ENCODE measurements at places on chromosomes 5 and 9. TPM values are rescaled to one million over a fixed set of nuclear protein-coding genes. Genes with fewer than 3 reads are reported as not detected.

DNA sequence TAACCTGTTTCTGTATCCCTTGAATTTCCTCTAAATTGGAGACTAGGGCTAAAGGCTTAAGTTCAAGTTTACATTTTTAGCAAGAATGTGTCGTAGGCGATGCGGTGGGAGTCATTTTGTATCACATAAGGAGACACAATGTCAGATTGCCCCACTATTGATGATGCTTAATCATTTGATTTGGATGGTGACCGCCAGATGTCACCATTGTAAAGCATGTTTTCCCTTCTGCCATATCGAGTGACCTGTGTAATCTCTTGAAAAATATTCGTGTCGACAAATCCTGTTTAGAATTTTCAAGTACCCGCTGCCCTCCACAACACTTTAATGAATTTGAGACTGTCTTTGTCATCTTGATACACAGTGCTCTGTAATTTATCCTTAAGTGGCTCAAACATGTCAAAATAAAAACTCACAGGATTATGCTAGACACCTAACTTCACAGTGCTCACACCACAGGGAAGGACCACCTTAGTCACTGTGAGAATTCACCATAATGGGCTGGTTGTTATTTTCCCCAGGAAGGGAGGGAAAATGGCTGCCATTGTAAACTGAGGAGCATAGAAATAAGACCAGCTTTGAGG is 34.5 kb upstream of the SLC46A2 start:
- no peak for DNase-seq

DNA sequence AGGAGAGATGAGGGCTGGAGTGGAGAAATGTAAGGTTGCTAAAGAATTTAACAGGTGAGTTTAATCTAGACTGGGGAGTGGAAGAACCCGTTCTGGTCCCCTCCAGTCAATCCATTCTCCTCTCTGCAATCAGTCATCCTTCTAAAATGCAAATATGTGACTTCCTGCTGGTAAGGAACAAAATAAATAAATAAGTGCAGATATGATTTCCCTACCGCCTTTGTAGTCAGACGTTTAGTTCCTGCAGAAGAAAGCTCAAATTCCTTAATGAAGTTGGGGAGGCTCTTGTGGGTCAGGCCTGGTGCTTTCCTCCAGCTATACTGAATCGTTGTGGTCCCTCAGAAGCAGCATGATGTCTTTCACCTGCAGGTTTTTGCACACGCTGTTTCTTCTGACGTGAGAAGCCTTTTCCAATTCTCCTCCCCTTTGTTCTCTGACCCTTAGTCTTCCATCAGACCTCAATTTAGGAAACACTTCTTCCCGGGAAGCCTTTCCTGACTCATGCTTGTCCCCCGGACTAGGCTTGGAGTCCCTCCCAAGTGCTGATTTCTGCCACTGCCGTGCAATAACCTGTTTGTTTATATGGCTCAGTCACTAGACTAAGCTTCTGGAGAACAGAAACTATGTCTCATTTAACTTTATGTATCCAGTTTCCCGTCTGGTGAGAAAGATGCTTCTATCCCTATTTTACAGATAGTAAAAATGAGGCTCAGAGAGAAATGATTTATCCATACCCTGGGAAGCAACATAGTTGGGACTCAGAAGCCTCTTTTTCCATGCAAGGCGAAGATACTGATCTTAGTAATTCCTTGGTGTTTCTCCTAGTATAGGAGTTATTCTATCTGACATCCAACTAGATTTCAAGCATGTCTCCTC is 1.3 kb downstream of the ATP6V1G1 start:
- no peak for DNase-seq

- no peak for DNase-seq
Measured at GRCh38 chr5:31215236-31215635, 21.8 kb downstream of the CDH6 start.

- DNase-seq, result no peak
Measured at GRCh38 chr5:21238786-21239185, 1250.8 kb upstream of the CDH18 start.

DNA sequence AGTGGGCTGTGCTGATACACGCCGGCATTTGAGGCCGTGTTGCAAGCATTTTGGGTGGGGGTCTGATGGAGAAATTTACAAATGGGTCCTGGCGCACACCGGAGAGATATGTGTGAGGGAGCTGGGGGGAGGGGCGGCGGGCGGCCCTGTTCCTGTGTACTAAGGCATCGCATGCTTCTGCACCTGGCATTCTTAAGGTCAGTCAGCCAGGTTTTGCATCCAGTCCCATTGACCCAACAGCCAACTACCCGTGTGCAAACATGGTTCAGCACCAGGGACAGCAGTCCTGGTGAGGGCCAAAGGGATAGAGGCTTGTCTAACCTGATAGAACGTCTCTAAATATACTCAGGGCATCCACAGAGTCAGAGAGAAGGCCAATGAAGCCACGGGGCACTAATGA is 839 bp downstream of the GABRG2 start:
- DNase-seq, result no peak

DNA sequence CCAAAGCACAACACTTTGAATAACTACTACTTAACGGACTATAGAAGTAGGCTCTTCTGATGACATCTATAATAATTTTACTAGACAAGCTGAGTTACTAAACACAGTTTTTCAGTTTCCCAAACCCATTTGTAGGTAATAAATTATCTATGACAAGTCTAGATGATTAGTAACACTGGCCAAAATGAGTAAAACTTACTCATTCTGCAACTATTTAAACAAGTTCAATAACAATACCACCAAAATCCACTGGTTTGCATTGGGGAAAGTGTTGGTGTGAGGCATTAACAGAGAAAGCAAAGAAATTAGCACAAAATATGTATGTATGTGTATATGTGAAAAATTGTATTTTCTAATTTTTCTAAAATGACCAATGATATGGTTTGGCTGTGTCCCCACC is 119.3 kb downstream of the NR2F1-AS1 start:
- DNase-seq, result no peak

DNA sequence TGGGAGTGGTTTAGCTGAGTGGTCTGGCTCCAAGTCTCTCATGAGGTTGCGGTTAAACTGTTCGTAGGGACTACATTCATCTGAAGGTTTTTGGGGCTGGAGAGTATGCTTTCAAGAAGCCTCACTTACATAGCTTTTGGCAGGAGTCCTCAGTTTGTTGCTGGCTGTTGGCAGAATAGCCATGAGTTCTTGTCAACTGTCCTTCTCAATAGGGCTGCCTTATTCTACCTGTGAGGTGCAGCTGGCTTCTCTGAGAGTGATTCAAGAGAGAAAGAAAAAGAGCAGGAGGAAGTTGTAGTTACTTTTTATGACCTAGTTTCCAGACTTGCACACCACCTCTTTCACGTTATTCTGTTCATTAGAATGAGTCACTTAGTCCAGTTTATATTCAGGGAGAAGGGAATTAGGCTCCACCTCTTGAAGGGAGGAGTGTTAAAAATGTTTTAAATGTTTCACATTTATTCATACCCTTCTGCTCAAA is 33.2 kb downstream of the YTHDC2 start:
- DNase-seq, result no peak

- no peak for DNase-seq
Measured at GRCh38 chr9:97507428-97507984, 6.0 kb downstream of the TMOD1 start.

DNA sequence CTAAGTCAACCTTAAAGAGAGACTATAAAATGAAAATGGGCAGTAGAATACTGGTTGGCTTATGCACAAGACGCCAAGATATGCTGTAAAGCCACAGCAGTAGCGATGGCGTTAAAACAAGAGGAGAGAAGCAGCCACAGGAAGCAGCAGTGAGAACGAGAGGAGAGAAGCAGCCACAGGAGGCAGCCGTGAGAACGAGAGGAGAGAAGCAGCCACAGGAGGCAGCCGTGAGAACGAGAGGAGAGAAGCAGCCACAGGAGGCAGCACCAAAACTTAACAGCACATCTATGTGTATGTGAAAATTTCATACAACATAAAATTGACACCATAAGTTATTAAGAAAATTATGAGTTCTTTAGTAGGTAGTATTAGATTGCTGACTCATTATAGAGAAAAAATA is 2318.6 kb upstream of the ACO1 start:
- no peak for DNase-seq

DNA sequence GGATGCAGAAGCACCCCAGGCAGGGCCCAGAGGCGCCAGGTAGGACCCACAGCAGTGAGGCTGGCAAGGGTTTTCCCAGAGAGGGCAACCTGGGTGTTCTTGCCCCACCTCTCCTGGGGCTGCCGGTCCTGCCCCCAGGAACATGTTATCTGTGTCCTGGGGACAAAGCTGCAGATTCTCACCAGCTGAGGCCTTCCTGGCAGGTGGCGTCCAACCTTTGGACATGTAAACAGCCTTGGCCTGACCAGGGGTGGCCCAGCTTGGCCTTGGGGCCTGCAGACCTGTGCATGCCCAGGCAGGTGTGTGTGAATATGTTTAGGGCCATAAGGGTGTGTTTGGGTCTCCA is 101.8 kb upstream of the LARP1 start:
- no peak for DNase-seq

- no peak for DNase-seq
Measured at GRCh38 chr5:171520300-171521174, 101.1 kb downstream of the FGF18 start.

DNA sequence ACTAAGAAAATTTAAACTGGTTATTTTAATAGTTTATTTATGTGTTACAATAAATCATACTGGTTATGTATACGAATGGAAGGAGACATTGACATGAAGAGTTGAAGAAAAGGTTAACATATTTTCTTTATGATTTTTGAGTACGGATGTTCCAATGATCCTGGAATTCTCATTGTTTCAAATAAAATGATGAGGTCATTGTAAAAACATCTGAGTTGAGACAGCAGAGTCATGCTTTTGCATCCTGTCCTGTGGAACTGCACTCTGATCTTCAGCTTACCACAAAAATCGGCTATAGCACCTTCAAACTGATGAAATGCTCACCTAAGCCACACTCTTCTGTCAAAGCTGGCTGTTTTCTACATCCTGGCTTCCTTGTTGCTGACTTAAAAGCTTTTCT is 67.8 kb downstream of the PTCD2 start:
- no peak for DNase-seq

Gene SURF6
- total RNA-seq, result 13.4 TPM

Gene STOM
- 70.8 TPM for total RNA-seq

Gene ADAMTS19
- 2.4 TPM for total RNA-seq

Gene PTPRD
- 1.2 TPM for total RNA-seq

Gene PTPN3
- total RNA-seq, result 15.6 TPM

Gene MSX2
- 2.1 TPM for total RNA-seq
